ENCODE measurements at places on chromosomes 2 and 18.

DNA sequence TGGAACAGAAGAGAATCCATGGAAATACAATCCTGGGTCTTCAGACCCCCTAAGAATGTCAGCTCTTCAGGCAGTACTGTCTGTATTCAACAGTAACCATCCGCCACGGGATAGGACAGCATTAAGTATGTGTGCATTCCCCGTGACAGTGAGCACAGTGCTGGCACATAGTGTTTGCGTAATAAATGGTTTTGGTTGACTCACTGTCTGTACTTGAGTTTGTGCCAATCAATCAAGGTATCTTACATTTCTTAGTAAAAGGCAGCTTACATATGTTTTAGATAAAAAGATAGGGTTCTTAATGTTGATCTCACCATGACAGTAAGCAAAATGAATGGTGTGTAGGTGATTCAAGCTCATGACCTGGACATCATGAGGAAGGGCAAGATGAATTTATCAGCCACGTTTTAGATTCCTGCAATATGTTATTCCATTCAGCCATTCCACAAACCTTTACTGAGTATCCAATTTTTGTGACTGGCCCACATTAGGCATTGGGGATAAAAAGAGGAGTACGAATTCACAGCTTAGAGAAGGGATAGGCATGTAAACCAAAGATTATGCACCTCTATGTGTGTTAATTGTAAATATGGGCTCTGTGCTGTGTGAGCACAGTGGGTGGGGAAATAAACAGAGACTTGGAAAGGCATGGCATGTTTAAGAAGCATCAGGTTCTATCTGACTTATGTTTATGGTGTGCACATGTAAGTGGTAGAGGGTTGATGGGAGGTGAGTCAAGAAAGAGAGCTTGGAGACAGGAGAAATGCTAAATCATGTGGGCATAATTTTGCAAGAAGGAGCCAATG, 258.8 kb downstream of the SLC8A1 start:
- ATAC-seq, result no peak

DNA sequence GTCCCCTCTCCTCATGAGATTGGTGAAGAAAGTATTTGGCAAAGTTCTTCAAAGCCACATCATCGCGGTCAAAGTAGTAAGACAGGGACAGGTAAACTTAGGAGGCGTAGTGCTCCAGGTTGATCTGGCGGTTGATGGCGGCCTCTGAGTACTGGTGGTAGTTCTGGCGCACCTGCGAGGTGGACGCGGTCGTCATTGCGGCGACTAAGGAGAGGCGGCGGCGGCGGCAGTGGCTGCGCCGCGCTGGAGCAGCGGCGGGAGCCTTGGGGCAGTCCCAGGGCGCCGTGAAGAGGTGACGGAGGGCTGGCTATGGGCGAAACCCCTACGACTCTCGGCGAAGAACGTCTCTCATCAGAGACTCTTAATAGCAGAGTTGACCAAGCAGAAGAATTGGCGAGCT, 107.2 kb upstream of the UBE2E3 start:
- no peak for ATAC-seq

- no peak for ATAC-seq
Measured at GRCh38 chr2:231413456-231413855, 17.9 kb downstream of the B3GNT7 start.

DNA sequence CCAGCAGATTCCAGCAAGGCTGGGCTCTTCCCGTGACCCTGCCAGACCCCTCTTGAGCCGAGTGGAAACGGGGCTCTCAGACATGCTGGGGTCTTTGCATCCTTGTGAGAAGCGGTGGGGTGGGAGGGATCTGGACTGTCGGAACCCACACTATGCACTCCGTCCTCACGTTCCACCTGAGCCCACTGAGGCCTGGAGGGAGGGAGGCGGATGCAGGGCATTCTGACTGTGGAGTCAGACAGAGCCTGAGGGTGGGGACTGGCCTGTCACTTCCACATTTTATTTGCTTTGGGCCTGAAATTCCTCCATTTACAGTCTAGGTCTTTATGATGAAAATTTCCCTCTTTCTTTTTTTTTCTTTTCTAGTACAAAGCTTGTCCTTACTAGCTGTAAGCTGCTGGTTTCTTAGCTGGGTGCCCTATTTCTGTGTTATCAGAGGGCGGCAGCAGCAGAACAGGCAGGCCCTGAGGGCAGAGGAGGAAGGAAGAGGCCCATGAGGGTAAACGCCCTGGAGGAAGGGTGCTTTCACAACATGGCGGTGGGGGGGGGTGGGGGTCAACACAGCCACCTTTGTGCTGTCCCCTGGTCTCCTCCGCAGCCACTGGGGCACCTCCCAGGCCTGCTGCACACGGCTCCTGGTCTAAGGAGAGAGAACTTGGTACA, 373.5 kb upstream of the MYT1L start:
- no peak for ATAC-seq

Data from activated CD4-positive, CD25-positive, alpha-beta regulatory T cell treated with anti-CD3 and anti-CD28 coated beads, Interleukin-2, amount 50 U/mL, for 24 hours (primary cell).